AML-193 (cell line): ENCODE measurements at places on chromosomes 12 and 14.

- no peak for DNase-seq
These were observed 7.4 kb downstream of the PRKCH start for GRCh38 chr14:61328626-61329262.

- no peak for DNase-seq
These were observed 149.3 kb upstream of the FKBP4 start for GRCh38 chr12:2645460-2645859.

GRCh38 chr14:91021115-91021514 is 39.3 kb downstream of the RPS6KA5 start:
- DNase-seq, result no peak

DNA sequence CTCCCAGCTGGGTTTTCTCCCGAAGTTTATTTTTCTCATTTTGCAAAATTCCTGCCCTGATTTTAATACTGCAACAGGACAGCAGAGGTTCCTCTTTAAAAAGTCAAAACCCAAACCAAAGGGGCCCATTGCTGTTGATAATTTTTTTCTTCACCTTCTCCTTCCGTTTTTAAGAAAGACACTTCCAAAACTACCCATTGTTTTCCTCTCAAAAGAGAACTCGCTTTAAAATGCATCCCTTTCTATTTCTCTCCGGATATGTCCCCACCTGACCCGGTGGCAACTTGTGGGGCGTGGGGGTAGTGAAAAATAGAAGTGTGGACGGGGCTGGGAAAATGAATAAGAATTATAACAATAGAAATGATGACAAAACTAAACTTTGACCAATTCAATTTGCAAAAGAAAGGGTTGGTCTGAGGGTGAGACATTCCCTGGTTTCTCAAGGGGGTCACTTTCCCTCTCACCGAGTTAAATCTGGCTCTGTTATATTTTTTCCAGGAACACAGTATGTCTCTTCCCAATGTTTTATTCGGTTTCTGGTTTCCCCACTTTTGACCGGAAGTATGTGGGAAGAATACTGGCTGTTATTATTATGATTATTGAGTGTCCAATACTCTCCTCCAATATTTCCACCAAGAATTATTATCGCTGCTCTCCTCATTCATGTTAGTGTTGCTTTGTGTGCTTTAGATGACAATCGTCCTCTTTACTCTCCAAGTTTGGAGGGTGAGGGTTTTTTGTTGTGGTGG is 4.1 kb upstream of the TBX5 start:
- DNase-seq, result no peak

DNA sequence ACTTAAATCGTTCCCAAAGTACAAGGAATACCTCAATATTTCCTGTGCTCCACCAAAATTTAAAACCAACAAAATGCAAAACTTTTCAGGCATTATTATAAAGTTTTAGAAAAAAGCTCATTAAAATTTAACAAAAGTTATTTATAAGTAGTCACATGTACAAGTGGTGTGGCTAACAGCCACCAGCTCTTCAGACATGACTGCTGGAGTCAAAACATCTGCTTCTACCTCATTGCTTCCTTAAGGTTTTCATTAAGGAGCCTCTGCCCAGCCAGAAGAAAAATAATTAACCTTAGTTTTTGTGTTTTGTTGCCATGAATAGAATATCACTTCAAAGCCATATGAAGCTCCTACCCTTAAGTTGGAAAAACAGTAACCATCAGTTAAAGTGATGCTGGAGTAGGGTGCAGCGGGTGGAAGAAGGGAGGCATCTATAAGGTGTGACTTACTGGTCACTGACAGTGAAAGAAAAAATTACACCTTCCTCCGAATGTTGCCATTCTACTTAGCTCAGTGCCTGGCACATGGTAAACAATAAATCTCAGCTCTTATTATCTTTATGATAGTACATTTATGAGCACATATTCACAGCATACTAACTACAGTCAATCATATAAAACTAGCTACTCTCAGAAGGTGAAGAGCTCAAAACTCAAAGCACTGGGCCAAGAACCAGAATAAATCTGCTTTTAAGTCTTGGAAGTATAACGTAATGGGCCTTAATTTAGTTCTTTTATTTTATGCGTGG is 57.7 kb downstream of the GALC start:
- DNase-seq, result no peak

- DNase-seq, result no peak
These were observed 127.7 kb downstream of the TMEM30B start for GRCh38 chr14:61153431-61153830.

- peak; percentile 40 for DNase-seq
These were observed 40.7 kb downstream of the LRRIQ1 start for GRCh38 chr12:85076688-85077430.

GRCh38 chr12:61869796-61870195 is 390.4 kb upstream of the USP15 start:
- DNase-seq, result no peak
